Lung (tissue), 17 donors: ENCODE measurements at places on chromosomes 2 and 18.
A peak's percentile ranks its signal among the peaks of the same experiment; 100 is the strongest.

GRCh38 chr2:65655000-65655399, 222.6 kb upstream of the SPRED2 start:
- no peak for DNase-seq

- no peak for DNase-seq
Observed at GRCh38 chr2:240302041-240302440, 133.4 kb upstream of the GPC1 start.

DNA sequence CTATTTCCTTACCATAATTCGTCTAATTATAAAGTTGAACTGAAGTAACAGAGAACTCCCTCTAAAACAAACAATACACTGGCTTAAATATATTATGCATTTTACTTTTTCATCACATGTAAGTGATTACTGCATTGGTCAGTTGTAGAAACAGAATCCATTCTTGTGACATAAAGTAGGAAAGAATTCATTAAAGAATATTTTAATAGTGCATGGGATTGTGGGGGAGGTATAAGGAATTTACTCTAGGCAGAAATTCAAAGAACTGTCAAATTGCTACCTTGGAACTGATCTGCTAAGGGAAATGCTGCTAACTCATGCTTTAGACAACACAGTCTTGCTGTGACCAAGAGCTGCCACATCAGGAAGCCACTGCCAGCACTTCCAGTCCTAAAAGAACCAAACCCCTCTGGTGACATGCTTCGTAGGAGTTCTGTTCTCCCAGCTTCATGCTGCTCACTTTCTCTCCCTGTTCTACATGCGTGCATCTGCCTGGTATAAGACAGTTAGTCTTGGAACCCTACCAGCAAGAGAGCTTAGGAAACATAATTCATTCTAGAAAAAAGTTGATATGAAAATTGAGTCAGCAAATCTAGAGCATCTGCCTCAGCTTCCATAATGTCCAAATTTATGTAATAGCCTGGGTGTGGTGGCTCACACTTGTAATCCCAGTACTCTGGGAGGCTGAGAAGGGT, 1137.6 kb upstream of the NXPH2 start:
- no peak for DNase-seq

GRCh38 chr2:197167608-197168314, 142.8 kb downstream of the ANKRD44 start:
- no peak for DNase-seq

- no peak for DNase-seq
Observed at GRCh38 chr2:144132357-144132756, 387.6 kb downstream of the ZEB2 start.

DNA sequence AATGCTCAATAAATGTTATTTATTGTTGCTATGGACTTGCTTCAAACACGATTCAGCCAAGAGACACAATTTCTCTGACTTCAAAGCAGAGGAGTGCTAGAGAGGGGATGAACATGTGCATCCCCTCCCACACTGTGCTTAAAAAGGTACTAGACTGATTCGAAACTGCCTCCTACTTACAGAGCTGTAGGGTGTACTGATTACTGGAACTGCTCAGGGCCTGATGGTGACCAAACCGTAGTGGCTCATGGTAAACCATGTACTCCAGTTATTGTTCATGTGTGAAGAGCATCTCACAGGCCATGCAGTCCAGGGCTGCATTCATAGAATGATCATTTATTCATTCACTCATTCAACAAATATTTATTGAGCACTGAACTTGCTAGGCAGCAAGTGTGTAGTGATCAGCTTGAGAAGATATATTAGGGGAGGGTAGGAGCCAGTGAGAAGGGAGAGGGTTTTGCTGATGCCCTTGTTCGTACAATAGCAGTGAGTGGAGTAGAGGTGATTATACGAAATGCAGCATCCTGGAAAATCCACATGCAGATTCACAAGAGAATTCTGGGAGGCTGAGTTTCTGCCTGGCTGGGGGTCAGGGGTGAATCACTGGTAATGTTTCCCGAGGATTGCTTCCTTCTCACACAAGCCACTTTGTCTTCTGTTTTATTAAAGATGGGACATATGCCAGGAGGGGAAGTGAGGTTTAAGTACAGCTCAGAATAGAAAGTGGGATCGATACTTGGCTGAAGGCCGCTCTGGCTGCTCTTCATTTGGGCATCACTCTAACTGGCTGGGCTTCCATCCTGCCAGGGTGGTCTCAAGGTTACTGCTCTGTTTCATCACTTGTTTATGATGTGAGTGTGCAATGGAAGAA, 245.4 kb downstream of the RAD51AP2 start:
- peak; percentile 10 for DNase-seq

GRCh38 chr2:62663411-62663810, 42.1 kb upstream of the EHBP1 start:
- DNase-seq: no peak

GRCh38 chr2:112541315-112542122, 746 bp upstream of the POLR1B start:
- DNase-seq: peak; percentile 13

GRCh38 chr2:23664066-23664788, 262.7 kb downstream of the ATAD2B start:
- DNase-seq: no peak

DNA sequence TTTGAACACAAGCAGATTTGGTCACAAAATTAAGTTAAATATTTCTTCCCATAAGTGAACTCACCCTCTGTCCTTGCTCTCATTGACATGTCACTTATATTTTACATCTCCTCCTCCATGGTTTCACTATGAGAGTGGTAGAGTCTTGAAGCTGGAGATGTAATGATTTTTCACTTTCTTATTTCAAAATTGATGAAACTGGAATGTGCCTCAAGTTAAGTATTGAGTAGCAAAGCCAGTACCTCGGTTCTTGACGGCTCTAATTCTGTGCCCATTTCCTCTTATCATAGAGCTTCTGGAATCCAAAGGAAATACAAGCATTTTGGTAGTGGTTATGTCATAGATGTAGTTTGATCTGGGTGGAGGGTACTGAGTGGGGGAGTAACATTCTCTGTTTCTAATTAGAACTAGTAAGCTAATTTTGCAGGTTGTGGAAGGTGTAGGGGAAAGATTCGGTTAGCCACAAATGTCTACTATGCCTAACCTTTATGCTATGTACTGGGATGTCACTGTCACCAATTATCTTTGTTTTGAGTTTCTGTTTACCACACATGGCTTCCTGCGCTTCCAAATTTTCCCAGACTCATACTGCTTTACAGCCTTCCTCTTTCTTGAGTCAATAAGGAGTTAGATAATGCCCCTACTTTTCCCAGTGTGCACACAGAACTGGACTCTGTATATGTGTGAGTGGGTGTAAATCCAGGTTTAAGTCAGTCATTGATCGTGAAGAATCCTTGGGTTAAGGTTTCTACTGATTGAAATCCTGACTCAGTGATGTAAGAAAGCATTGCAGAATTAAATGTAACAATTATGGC, 96.8 kb downstream of the DIS3L2 start:
- no peak for DNase-seq

GRCh38 chr2:106555053-106555452, 67.9 kb downstream of the CD8B2 start:
- DNase-seq: no peak

DNA sequence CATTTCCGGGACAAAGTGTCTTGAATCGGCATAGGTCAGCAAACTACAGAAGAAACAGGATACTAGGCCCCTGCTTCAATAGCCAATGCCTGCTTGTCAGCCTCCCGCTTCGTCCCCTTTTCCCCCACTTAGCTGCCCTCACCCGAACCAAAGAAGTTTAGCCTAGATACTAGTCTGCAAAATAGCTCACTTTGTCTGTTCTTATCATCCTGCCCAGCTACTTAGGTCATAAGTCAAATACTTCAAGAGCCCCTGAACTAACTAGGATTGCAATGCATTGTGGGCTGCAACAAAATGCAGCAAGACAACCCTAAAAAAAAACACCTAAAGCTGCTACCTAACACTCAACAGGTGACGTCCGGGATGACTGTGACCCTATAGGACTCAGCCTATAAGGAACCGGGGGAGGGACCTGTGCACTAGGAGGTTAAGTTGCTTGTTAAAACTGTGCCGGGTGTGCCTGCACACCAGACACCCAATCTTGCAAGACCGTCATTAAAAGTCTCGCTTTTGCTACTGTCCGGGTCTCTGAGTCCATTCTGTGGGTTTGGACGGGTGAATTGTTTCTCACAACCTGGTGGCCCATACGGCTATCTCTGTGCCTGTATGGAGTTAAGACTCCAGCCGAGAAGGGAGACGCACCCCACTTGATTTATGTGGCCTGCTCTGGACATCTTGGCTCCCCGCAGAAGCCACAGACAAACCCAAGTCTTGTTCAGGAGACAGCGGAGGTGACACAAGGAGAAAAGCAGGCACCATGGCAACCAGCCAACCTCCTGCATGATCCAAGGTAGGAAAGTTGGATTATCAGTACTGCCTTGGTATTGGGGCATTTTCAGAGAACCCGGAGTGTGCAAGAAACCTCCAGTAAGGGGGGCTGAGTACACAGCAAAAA, 105.9 kb downstream of the HIBCH start:
- DNase-seq: peak; percentile 57

- DNase-seq: no peak
Observed at GRCh38 chr18:1014509-1014908, 109.8 kb downstream of the ADCYAP1 start.

DNA sequence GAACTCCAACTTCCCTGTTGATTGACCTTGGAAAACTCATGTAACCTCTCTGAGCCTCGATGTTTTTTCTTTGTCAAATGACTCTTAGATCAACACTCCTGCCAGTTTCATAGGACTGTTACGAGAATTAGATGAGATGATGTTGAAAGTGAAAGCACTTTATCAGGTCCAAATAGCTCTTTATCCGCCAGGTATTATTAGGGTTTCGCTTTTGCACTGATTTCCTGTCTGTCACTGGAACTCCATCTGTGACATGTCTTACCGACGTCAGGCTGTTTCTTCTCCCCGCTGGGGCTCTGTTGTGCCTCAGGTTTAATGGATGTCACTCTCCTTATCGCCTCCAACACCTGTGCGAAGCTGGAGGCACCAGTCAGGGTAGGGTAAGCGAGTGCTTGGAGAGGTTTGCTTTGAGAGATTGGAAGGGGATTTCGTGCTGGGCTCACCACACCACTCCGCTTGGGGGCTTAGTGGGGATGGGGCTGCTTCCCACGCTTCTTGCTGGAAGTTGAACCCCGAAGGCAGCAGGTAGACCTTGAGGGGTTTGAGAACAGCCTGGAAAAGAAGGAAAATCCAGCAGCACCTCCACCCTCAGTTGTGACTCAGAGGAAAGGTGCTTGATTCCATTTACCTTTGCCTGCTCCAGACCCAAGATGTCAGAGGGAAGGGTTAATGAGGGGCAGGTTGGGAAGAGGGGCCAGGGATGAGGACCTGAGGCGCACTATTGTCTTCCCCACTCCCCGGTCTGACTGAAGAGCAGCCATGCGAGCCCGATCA, 4.3 kb downstream of the GAD1 start:
- no peak for DNase-seq

DNA sequence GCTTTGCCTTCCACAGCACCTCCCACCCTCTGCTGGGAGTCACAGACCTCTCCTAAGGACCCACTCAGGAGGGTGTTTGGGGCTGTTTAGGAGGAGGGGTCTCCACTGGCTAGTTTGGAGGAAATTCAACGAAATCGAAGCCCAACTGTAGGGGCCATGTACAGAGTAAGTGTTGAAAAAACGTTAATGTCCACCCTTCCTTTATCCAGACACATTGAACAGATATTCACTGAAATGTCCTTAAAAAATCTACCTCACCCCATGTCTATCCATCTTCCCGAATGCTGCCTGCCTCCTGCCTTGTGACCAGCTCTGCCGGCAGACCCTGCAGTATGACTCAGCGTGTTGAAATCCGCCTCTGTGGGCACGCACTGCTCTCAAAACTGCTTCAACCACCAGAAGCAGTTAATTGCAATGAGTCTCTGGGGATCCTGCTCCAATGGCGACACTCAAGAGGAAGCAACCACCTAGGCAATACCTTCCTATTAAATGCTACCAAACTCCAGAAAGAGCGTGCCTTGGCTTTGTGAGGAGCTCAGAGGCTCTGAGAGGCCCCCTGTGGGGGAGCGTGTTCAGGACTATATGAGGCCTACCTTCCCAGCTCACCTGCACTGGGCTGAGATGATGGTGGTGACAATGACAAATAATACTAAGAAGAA, 61.4 kb upstream of the RTN4 start:
- no peak for DNase-seq

GRCh38 chr18:27713738-27714095, 463.2 kb downstream of the CDH2 start:
- DNase-seq: no peak

- no peak for DNase-seq
Observed at GRCh38 chr2:29012211-29012681, 31.1 kb downstream of the TOGARAM2 start.

GRCh38 chr2:67256892-67257291, 140.2 kb upstream of the ETAA1 start:
- DNase-seq: no peak

DNA sequence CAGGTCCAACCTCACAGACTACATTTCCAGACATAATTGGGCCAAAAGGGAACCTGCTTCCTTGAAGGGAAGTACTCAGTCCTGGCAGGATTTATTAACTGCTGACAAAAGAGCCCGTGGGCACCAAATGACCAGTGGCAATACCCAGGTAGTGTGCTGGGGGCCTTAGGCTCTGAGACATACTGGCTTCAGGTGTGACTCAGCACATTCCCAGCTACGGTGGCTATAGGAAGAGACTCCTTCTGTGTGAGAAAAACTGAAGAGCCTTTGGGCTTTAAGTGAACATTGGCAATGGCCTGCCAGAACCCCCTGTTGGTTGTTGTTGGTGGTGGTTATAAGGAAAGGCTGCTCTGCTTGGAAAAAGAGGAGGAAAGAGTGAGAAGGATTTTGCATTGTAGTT, 401.8 kb downstream of the KCNJ3 start:
- no peak for DNase-seq

GRCh38 chr2:95722131-95722697, 130.4 kb downstream of the TRIM43 start:
- no peak for DNase-seq

DNA sequence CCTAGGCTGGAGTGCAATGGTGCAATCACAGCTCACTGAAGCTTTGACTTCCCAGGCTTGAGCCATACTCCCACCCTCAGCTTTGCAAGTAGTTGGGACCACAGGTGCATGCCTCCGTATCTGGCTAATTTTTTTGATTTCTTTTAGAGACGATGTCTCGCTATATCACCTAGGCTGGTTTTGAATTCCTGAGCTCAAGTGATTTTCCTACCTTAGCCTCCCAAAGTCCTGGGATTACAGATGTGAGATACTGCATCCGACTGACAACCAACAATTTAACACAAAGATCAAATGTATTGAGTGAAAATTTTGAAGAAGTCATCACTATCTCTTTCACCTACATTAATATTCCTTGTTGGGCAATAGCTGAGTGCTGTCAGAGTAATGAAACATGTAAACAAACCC, 181.6 kb downstream of the MYCN start:
- no peak for DNase-seq

DNA sequence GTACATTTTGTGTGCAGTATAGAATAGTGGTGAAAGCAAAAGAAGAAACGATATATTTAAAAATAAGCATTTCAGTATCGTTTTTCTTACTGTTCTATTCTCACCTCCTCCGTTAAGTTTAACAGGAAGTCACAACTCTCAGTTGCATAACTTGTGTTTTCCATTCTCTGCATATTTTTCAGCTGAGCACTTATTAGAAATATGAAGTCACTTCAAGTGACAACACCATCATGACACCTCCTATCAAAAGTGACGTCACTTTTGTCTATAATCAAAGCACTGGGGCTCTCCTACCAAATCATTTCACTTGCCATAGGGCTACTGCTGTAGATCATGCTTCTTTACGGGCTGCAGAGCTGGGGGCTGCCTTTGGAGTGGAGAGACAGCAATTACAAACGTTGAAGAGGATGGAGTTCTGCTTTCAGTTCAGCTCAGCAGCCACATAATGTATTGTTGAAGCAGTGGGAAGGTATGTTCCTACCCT, 36.3 kb downstream of the STAT4 start:
- no peak for DNase-seq
